NCI-H2227 treated with DMSO at 0.1 percent for 48 hours (cell line): ENCODE measurements at places on chromosomes 6 and 20.

DNA sequence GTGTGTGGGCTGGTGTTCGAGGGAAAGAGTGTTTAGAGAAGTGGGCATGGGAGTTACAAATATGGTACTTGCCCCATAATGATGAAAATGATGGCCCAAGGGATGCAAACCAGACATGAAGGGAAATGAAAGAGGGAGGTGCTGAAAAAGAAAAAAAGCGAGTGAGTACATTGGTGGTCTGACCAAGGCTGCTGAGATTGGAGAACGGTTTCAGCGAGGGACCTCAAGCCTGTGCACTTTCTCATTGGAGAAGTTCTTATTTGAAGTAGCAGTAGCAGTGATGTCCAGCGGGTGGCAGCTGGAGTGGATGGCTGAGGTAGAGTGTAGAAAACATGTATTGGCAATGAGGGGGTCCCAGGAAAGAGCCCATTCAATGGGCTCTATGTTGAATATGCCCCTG lies 54.8 kb downstream of the TNFAIP3 start:
- no peak for DNase-seq

DNA sequence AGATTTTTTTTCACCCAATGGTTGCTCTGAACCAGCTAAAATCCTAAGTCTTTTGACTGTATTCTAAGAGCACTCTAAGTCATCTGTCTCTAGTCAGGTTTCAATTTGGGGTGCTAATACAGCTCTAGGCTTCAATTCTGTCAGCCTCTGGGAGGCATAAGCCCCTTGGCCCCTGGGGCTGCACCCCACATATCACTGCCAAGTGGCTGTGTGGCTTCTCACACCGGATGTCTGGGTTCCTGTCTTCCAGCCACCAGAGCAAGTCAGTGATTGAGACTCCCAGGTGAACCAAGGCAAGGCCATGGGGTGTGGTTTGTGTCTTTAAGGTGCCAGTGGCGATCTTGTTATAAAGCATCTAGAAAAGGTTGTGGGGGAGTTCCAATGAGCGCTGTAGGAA lies 136.5 kb downstream of the TMEM242 start:
- no peak for DNase-seq

GRCh38 chr6:35796236-35796635 lies 887 bp downstream of the CLPS start:
- no peak for DNase-seq

- DNase-seq: no peak
These were observed 8.4 kb downstream of the FOXS1 start for GRCh38 chr20:31836853-31837608.
